Hepatocyte (in vitro differentiated cells): ENCODE measurements at places on chromosomes 3 and 15.

- no peaks in the 10 kb centered on the region for H3K27me3 ChIP-seq
- no peaks in the 10 kb centered on the region for H3K36me3 ChIP-seq
- H3K4me3 ChIP-seq = no peak overlapping the region
Measured at GRCh38 chr3:114103858-114104257, 47.3 kb downstream of the QTRT2 start.

GRCh38 chr15:22919171-22919570 lies 61.0 kb downstream of the CYFIP1 start:
- no peaks in the 10 kb centered on the region for H3K4me1 ChIP-seq
- no peaks in the 10 kb centered on the region for H3K27me3 ChIP-seq
- H3K4me3 ChIP-seq = no peak overlapping the region
- no peaks in the 10 kb centered on the region for H3K36me3 ChIP-seq
- no peak for DNase-seq

DNA sequence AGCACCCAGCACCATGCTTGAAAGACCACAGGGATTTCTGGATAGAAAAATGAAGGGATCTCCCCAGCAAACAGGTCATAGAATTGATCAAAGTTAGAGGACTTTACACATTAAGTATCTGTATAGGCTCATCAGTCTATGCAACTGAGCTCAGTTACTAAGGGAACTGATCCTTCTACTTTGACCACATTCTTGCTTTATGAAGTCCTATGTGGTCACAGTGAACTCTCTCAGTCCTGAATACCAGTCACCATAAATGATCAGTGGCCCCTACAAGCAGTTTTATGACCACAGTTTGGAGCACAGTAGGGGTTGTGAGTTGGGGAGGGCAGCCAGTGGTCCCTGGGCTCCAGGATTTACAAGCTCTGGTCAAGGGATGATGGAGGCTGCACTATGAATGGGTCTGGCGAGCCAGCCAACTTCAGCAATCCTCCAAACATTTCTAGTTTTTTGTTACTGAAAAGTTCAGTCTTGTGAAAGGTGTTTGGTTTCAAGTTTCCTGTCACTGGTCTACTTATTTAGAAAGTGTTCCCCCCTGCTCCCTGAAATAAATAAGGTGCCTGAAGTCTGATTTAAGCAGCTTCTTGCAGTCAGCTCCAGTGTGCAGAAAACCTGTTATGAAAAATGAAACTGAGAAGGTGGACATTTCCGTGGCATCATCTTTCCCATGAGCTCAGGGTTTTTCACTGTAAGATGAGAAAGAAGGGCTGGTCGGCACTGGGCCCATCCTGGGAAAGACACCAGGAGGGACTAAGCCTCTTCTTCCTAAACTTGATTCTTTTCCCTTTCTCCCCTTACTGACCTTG lies 75.5 kb downstream of the DAPK2 start:
- H3K4me3 ChIP-seq = no peak overlapping the region
- no peaks in the 10 kb centered on the region for H3K27me3 ChIP-seq
- H3K4me1 ChIP-seq = peaks cover 28% of the 10 kb centered on the region
- peak overlapping the region; percentile 93 for H3K27ac ChIP-seq

DNA sequence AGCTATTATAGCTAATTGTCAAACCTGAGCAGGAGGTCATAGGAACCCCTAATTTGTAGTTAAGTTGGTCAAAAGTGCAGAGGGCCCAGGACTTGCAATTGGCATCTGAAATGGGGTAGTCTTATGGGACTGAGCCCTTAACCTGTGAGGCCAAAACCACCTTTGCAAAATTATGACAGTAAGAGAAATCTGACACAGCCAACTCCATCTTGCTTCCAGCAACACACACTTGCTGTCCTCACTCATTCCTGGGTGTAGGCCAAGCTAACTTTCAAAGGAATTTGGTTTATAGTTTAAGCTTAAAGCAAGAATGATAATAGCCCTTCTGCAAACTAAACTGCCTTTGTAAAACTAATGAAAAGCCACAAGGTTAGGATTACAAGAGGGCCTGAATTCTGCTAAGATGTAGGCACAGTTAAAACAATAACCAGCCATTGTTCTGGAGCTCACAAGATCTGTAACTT lies 57.6 kb upstream of the FRMD4B start:
- no peaks in the 10 kb centered on the region for H3K36me3 ChIP-seq
- H3K4me3 ChIP-seq = no peak overlapping the region
- H3K27me3 ChIP-seq = no peaks in the 10 kb centered on the region
- peaks cover 19% of the 10 kb centered on the region for H3K4me1 ChIP-seq

DNA sequence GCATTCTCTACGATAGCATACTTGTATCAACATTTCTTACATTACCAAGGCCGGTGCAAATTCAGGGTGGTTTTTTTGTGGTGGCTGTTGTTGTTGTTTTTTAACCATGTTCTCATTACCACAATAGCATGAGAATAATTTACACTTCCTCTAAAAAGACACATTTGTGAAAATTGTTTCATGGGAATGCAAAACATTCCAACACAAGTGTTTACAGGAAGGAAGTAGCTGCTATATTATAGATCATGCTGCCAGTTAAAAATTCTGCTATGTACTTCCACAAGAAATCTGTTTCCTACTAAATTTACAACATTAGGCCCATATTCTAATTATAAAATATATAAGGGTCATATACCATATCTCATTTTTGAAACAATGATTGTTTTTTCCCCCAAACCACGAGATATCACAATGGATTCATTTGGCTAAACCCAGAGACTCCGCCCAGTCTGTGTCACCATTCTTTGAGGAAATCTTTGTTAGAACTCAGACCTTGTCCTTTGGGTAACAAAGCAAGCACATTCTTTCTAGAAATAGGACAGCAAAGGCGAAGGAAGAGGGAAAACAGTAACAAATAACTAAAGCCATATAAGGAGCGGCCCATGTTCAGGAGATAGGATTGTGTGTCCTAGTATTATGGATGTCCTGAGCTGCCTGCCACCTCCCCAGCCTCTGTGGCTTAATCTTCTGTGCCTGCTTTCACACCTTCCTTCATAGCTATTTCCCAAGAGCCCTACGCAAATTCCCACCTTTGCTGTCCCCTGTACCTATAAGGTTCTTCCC lies 60.1 kb downstream of the UACA start:
- no peaks in the 10 kb centered on the region for H3K36me3 ChIP-seq
- H3K4me1 ChIP-seq = peaks cover 26% of the 10 kb centered on the region
- H3K27me3 ChIP-seq = no peaks in the 10 kb centered on the region
- H3K4me3 ChIP-seq = no peak overlapping the region
- peak; percentile 34 for DNase-seq

DNA sequence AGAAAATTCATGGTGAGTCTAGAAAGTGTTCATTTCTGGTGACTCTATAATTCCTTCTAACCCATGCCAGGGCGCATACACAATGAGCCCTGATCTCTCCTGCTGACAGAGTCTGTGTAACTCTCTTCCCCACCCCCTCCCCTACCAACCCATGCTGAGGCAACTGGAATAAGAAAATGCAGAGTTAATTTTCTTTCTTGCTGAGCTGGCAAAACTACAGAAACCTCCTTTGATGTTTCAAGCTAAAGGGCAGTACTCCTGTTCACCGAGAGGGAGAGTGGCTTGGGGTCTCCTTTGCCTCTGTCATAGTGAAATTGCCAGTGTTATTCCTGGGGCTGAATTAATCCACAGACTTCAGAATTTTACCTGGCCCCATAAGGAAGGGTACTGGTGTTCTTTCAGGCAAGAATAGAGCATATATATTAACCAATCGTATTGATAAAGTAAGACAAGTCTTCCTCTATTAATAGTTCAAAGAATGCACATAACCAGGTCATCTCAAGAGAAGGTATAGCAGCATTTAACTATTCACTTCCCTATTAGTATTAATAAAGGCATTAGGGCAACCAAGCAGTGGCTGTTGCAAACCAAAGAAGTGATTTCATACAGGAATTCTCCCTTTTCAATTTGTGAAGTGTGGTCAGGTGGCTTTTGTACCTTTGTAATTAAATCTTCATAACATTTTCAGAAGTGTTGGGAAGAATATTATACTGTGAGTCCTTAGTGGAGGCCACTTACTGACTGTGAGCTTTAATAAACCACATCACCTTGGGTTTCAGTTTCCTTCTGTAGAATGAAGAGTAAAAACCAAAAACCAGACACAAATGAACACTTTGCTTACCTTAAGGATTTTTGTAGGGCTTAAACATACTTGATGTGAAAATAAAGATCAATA lies 4.1 kb downstream of the GAP43 start:
- no peaks in the 10 kb centered on the region for H3K4me1 ChIP-seq
- no peak overlapping the region for H3K4me3 ChIP-seq
- DNase-seq = no peak
- H3K27me3 ChIP-seq = peaks cover 38% of the 10 kb centered on the region
- no peak overlapping the region for H3K27ac ChIP-seq

DNA sequence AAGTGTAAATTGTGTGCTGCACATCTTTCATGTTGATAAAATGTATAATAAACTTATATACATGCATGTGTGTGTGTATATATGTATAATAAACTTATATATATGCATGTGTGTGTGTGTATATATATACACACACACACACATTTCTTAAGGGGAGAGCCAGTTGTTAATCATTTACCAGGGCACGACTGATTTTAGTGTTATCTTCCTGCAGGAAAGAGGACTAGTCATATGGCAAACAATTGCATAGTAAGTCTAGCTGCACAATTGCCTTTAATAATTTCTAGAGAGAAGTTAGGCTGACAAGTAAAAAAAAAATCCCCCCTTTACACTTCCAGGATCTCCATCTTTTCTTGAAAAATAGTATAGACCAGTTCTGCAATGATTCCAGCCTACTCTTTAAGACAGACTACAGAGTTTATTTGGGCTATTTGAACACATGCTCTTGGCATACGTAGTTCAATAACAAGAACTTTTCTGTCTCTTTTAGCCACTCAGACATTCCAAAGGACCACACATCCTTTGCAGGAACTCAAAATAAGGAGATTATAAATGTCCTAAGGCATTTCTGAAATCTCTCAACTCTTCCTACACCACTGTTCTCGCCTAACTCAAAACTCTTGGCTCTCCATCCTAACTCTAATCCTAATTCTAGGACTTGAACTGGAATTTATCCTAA lies 163.6 kb upstream of the SETMAR start:
- DNase-seq = peak; percentile 55
- H3K36me3 ChIP-seq = no peaks in the 10 kb centered on the region
- peaks cover 12% of the 10 kb centered on the region for H3K4me1 ChIP-seq

GRCh38 chr3:56536735-56537134 lies 20.2 kb upstream of the CCDC66 start:
- no peak overlapping the region for H3K27ac ChIP-seq
- H3K4me1 ChIP-seq = no peaks in the 10 kb centered on the region
- no peaks in the 10 kb centered on the region for H3K27me3 ChIP-seq
- no peaks in the 10 kb centered on the region for H3K36me3 ChIP-seq
- H3K4me3 ChIP-seq = no peak overlapping the region

DNA sequence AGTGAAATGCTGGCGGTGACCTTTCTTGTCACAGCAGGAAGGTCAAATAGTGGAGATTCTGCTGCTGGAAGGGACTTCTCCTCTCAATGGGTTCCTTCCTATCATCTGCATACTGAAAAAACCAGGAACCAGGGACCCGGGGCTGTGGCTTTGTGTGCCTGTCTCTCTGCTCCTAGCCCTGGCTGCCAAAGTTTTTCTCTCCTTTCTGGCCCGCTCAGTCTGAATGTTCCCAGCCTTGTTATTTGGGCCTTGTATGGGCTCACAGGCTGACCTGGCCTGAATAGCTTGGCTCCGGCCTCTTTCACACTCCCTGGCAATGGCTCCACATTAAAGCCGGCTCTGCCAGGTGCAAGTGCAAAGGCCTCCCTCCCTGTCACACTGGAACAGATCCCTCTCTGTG lies 94.7 kb downstream of the LRIG1 start:
- H3K36me3 ChIP-seq = no peaks in the 10 kb centered on the region
- DNase-seq = no peak
- no peak overlapping the region for H3K4me3 ChIP-seq
- peaks cover under 1% of the 10 kb centered on the region for H3K4me1 ChIP-seq
- H3K27me3 ChIP-seq = no peaks in the 10 kb centered on the region

DNA sequence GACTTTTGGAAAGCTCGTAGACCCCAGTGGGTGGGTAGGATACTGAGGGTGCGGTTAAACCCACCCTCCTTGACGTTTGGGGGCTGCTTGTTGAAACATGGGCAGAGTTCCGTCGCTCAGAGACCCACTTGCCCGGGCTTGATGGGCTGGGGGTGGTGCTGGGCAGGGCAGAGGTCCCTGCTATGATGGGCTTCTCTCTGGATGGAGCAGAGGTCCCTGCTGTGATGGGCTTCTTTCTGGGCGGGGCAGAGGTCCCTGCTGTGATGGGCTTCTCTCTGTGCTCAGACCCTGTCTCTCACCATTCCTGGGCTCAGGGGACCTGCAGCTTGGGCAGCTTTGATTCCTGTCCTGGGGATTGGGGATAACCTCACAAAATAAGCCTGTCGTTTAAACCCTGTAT lies 45.2 kb downstream of the FBLN2 start:
- no peaks in the 10 kb centered on the region for H3K36me3 ChIP-seq
- H3K27ac ChIP-seq = no peak overlapping the region
- no peak overlapping the region for H3K4me3 ChIP-seq
- no peaks in the 10 kb centered on the region for H3K27me3 ChIP-seq
- no peak for DNase-seq
- peaks cover 5% of the 10 kb centered on the region for H3K4me1 ChIP-seq

DNA sequence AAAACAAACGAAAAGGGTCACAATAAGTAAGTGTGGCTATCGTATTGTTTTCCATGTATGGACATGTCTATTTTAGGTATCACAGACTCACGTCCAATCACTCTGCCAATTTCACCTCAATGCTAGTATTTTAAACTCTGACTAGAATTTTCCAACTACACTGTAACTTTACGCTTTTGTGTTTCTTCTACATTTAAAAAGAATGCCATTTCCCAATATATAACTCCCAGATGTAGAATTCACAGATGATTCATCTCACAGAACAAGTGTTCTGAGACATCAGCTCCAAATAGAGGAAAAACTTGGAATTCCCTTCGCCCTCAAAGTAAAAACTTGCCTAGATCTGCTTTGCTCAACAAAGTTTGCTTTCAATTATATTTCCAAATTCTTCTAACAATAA lies 14.2 kb downstream of the LRIG1 start:
- peaks cover 33% of the 10 kb centered on the region for H3K4me1 ChIP-seq
- no peaks in the 10 kb centered on the region for H3K27me3 ChIP-seq
- no peaks in the 10 kb centered on the region for H3K36me3 ChIP-seq

- peak overlapping the region; percentile 98 for H3K27ac ChIP-seq
- peak; percentile 25 for DNase-seq
- no peaks in the 10 kb centered on the region for H3K36me3 ChIP-seq
Measured at GRCh38 chr3:107525644-107526305, 3.0 kb downstream of the BBX start.

DNA sequence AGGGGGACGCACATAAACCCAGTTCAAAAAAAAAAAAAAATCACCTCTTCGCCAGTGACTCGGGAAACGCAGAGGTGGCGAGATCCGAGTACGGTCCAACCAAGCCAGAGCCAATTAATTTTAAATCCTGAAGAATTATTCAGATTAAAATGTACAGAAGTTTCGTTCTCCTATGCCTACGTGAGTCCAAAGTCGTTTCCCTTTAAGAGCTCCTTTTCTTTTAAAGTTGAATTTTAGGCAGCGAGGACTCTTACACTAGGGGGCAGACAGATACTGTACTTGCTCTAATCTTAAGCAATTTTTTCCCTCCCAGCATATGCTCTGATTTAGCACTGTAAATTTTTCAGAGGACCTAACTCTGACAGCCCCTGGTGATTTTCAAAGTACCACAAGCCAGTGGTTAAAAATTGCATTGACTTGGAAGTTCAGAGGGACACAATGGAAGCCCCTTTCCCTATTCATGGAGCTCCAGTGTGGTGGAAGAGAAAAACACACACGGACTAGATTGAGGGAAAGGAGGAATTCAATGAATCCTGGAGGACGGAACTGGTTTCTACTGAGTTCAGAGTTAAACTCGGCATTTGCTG lies 3.3 kb upstream of the NR2F2 start:
- H3K4me1 ChIP-seq = peaks cover 16% of the 10 kb centered on the region
- peak; percentile 86 for DNase-seq
- H3K27me3 ChIP-seq = peaks cover 7% of the 10 kb centered on the region
- H3K36me3 ChIP-seq = no peaks in the 10 kb centered on the region

- H3K27me3 ChIP-seq = no peaks in the 10 kb centered on the region
- H3K27ac ChIP-seq = no peak overlapping the region
- H3K4me1 ChIP-seq = peaks cover 3% of the 10 kb centered on the region
- no peaks in the 10 kb centered on the region for H3K36me3 ChIP-seq
Measured at GRCh38 chr15:65577129-65577996, 33.6 kb downstream of the INTS14 start.
